ENCODE measurements at places on chromosomes 3 and 15.

- no peak for DNase-seq
Measured at GRCh38 chr3:58120075-58120812, 90.5 kb downstream of the DNASE1L3 start.

GRCh38 chr15:48657950-48658591 is 12.6 kb upstream of the FBN1 start:
- no peak for DNase-seq

DNA sequence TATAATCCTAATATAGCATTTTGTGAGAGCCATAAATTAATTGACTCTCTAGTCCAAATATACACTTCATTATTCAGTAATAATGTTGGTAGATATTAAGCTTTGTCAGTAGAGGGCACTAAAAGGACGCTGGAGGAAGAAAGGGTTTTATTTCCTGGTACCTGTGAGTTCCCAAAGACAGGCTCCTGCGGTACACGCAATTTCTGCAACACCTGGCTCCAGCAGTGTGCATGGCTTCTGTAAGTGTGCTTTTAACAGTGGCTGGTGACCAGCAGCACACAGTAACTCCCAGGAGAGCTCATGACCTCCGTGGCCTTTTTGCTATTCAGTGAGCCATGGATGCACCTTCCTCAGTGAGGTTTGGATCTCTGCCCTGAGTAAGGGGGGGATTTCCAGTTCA is 338.3 kb upstream of the ZNF385D start:
- peak; percentile 31 for DNase-seq

DNA sequence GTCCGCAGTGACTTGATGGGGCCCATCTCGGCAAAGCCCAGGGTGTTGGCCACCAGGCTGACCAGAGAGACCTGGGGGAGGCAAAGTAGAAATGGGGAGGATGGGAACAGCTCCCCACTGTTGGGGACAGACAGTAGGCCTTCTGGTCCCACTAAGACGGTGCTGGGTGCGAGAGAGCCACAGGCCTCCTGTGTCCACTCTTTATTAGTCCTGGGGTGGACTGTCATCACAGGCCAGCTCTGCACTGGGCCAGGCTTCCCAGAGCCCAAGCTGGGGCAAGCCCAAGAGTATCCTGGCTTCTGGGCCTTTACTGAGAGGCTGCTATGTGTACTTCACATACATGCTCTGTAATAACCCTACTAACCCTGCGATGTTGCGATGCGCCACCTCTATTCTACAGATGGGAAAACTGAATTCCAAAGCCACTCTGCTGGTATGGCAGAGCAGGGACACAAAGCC is 66.4 kb downstream of the EXOG start:
- no peak for DNase-seq

GRCh38 chr3:144051211-144051610 is 79.6 kb downstream of the DIPK2A start:
- DNase-seq, result no peak

GRCh38 chr15:88606070-88606794 is 14.9 kb upstream of the AEN start:
- DNase-seq, result no peak

DNA sequence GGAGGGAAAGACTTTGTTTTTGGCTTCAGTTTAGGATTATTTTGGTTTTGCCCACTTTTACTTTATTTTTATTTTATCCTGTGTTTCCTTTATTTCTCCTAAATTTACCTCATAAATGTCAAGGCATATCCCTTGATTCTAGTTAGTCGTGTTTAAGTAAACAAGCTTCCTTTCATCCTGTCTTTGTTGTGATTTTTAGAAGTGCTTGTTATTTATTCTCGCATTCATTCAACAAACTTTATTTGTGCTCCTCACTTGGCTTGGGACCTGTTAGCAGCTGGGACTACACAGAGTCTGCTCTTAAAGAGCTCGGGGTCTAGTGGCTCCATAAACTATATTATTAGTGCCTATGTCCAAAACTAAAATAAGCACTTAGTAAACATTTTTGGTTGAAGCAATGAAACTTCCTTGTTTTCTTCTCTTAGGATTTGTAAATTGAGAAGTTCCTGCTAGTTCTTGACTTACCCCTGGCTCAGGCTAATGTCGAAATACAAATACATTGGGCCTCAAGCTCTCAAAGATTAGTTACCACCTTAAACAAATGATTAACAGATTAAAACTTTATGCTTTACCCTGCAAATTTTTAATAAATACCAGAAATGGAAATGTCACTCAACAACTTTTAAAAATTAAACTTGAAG is 19.0 kb upstream of the DMXL2 start:
- no peak for DNase-seq

- DNase-seq, result no peak
Measured at GRCh38 chr15:43763819-43764446, 12.8 kb downstream of the ELL3 start.

- DNase-seq, result peak; percentile 96
Measured at GRCh38 chr3:102979682-102980354, 545.0 kb downstream of the ZPLD1 start.

All from ACHN (cell line).